ENCODE measurements at places on chromosomes 4 and X.

DNA sequence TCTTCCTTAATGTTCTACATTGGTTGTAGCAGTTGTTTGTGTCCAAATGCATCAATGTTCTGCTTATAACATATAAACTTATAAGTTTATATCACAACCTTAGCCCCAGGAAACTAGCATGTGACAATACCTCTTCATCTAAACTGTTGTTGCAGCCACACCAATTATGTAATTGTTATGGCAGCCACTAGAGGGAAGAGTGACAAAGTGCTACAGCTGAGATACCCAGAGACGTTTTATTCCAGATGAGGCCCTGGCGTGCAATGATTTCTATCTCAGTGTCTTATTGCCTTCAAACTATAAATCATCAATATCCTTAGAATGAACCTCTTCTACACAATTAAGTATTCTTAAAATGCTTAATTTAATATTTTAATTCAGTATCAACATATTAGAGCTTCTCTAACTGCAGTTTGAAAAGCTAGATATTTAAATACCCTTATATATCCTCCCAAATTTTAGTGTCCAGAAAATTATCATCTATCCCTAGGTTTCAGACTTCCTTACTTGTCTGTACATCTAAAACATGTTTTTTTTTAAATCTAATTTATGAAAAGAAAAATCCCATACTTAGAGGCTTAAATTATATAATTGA is 171.6 kb downstream of the PCDH10 start:
- no peak for DNase-seq

DNA sequence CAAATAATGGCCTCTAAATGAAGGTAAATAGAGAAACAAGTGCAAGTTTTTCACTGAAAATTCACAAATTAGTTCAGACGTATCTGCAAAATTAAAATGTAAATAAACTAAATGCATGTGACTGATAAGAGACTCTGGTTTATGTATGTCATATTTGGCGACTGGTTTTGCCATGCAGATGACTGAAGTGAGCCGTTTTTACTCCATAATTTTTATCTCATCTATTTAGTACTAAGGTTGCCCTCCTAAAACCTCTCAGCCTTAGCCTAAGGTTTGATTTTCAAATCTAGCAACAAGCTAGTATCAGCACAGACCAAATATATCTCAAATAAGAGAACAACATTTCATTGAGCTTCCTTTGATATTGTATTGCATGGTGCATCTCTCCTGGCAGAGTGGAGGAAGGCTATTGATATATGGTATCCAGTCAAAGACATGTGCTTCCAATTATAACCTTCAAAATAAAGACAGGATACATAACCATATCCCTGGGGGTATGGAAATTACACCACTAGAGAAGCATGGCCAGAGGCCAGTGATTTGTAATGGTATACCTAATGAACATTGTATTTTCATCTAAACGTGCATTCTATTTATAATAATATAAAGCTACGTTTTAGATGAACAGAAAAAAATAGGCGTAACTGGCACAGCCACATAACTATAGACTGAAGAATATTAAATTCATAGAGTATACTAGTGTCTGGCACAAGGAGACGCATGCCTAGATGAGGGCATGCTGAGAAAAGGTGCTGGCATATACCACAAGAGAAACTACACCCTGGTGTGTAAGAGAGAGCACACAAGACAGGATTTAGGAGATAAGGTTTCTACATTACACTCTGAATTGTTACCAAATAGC is 392.6 kb upstream of the INTU start:
- DNase-seq: no peak

DNA sequence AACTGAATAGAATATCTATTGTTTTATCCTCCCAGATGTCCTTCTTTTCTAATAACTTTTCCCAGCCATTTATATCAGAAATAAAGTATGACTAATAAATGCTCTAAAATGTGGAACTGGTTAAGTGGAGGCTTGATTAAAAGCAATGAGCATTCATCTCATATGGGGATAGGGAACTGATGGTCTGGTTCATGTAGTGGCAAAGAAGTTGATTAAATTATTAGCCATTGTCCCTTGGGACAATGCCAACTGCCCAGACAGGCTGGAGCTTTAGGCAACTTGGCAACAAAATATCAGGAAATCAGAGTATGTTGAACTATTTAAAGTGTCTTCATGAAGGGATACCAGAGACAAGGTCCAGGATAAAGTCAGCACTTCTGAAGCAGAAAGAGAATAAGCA is 24.2 kb downstream of the TRO start:
- DNase-seq: no peak

GRCh38 chr4:186920992-186921391 is 197.3 kb upstream of the FAT1 start:
- no peak for DNase-seq

DNA sequence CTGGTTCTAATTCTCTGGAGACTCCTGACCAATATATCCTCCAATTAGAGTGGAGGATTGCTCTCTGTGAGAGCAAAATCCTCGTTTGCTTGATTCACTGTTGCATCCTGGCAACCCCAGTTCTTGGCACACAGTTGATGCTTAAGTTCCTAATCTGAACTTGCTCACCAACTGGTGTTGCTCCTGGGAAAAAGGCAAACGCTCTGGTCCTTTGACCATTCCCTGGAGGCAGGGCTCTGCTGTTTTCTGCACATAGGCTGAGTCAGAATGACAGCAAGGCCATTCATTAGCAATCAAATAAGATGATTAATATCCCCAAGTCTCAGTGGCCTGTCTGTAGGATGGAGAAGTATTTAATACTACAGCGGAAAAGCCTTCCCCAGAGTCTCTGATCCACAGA is 172.7 kb upstream of the TBC1D9 start:
- DNase-seq: no peak

GRCh38 chr4:144985531-144985930 is 112.5 kb downstream of the ANAPC10 start:
- no peak for DNase-seq

DNA sequence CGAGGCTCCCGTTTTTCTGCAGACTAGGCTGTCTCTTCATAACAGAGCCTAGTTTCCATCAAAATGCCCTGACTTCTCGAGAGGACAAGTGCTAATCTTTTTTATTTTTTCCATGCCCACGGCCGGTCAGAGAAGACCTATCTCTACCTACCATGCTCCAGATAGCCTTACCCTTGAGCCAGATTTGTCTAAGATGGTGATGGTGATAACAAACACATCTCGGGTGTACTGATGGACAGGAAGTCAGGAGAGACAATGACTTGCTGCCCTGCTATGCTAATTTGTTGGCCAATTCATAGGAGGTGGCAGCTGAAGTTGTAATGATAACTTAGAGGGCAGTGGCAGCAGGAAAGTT is 42.2 kb upstream of the NKRF start:
- DNase-seq: no peak

- DNase-seq: no peak
These were observed 139.5 kb downstream of the SH3KBP1 start for GRCh38 chrX:19747652-19748610.

DNA sequence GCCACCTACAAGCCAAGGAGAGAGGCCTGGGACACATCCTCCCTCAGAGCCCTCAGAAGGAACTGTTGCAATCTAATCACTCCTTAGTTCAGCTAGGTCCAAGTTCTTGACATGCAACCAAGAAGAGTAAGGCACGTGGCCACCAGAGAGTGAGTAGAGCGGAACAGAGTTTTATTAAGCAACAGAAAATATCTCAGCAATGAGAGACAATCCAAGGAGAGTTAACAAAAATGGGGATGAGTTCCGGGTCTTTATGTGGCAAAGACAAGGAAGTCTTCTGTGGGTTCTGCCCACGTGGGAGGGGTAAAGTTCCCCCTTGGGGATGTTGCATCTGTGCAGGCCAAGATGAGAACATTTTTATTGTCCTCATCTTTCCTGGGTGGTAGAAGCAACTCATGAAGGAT is 38.5 kb upstream of the PROM1 start:
- DNase-seq: no peak

- no peak for DNase-seq
These were observed 14.5 kb upstream of the HEPH start for GRCh38 chrX:66149519-66149918.

GRCh38 chrX:154603438-154604430 is 15.3 kb downstream of the CTAG1B start:
- DNase-seq: peak; percentile 46

DNA sequence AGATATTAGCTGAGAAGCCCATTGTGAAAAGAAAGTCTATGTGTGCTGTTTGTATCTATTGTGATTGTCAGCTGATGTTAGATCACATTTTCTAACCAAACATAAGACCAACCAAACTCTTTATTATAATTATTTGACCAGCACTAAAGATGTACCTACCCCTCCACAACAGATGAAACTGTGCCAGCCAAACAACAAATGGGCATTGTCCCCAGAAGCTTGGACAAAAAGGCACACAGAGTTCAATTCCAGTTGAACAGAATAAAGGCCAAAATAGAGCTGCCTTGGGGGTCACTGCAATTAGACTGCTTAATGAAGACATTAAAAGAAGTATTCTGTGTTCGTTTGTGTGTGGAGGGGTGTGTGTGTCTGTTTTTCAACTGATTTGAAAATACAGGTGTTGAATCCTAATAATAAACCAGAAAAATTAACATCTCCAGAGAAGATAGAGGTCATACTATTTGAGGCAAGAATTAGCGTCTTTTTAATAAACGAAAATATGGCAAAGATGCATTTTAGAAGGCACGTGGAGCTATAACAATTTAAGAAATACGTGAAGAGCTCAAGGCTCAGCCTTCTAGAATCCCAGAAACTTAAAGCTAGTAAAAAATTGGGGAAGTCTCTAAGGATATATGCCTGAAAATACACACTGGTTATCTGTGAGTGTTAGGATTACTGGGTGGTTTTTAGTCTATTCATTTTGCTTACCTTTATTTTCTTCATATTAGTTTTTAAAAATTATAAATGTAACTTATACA is 2.2 kb downstream of the SPP1 start:
- no peak for DNase-seq

GRCh38 chr4:54872261-54872660 is 214.5 kb downstream of the KIT start:
- no peak for DNase-seq

DNA sequence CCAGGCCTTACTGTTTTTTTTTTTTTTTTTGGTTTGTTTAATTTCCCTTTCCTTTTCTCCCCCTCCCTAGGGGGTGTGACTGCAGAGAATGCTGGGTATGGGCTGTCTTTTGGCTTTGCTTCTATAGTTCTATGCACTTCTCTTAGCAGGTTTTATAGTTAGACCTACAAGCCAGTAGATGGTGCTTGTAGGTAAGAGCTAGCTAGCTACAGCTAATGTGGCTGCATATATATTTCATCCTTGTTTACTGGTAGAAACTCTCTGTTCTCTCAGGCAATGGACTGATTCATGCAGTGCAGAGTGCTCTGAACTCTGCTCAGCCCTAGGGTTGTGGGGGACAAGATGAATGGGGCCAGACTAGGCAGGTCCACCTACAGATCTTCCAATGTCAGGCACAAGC is 246.4 kb downstream of the SH2D1A start:
- no peak for DNase-seq

- no peak for DNase-seq
These were observed 987.2 kb downstream of the CCSER1 start for GRCh38 chr4:91114386-91114785.

- DNase-seq: no peak
These were observed 175.8 kb downstream of the QDPR start for GRCh38 chr4:17336069-17336468.

GRCh38 chr4:40301603-40302002 is 33.5 kb upstream of the CHRNA9 start:
- DNase-seq: no peak

DNA sequence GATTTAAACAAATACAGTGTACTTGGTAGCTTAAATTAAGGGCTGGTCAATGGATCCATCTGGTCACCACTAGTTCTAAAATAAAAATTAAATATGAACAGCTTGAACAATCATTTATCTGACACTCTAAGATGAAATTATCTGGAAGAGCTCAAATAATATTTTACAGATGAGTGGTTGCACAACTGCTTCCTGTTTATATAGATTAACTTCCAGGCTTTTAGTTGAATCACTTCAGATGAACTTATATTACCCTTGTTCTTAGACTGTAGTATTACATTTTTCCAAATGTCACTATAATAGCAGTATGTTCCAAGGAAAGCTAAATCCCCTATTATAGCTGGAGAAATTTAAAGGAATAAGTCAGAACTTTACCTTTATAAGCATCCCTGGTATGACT is 92.4 kb upstream of the SMIM10 start:
- DNase-seq: no peak

- DNase-seq: no peak
These were observed 63.1 kb downstream of the LIMCH1 start for GRCh38 chr4:41601025-41601424.

- no peak for DNase-seq
These were observed 192.2 kb upstream of the ARX start for GRCh38 chrX:25207803-25208475.

- DNase-seq: no peak
These were observed 5.7 kb downstream of the ARL13A start for GRCh38 chrX:100975212-100975611.

GRCh38 chr4:145827885-145828284 is 110.7 kb downstream of the ZNF827 start:
- no peak for DNase-seq

- no peak for DNase-seq
These were observed 104.7 kb downstream of the NCAPG start for GRCh38 chr4:17915439-17915838.

- DNase-seq: no peak
These were observed 16.3 kb downstream of the RBMX2 start for GRCh38 chrX:130418066-130418465.

DNA sequence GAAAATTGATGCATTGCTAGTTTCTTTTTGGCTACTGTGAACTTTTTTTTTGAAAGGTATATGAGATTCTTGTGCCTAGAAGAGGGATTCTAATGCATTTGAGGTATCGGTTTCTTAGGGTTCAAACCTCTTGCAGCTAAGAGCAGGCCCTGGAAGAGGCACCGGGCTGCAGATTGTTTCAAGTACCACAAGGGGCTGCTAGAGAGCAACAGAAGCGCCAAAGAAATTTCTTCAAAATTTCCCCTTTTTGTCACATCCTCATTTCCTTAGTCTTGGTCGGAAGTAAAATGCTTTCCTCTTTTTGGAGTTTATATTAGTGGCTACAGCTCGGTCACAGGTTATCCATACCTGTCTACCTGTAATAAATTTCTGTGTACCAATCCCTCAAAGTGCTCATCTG is 89.8 kb downstream of the PDGFRA start:
- DNase-seq: peak; percentile 53

DNA sequence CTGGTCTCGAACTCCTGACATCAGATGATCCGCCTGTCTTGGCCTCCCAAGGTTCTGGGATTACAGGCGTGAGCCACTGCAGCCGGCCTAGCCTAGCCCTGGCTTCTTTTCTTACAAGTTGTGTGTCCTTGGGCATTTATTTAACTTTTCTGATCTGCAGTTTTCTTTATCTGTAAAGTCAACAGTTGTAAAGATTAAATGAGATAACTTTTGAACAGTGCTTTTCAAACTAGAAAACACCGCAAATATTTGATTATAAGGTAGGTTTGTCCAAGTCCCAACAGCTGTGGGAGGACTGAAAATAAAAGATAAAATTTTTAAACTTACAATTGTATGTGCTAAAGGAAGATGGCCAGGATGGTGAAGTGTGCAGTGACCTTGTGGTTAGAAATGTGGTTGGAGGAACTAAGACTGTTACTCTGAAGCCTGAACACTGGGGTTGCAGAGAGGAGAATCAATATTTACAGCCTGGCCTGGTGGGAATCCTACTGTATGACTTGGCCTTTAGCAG is 44.8 kb downstream of the GSX2 start:
- DNase-seq: no peak

- DNase-seq: no peak
These were observed 90.8 kb upstream of the AMOT start for GRCh38 chrX:112931478-112931877.
